Upper lobe of right lung (tissue), 1 donor: ENCODE measurements at places on chromosomes 12 and 14. TPM values are rescaled to one million over a fixed set of nuclear protein-coding genes. Genes with fewer than 3 reads are reported as not detected.

DNA sequence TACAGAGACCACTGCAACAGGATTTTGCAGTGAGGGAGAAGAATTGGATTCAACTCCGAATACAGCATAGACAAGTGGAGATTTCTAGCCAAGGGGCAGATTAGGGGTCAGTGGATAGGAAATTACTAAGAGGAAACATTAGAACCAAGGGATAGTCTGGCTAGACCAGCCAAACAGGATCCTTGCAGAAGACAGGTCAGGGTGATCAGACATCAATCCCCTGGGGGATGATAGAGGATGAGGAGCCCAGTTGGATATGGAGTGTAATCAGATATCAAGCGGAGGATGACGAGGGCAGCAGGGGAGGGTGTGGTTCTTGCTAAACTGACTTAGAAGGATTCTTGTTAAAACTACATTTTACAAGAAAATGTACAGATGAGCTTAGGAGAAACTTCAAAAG lies 424.4 kb downstream of the DAD1 start:
- H3K4me3 ChIP-seq = no peak overlapping the region
- no peaks in the 10 kb centered on the region for H3K36me3 ChIP-seq
- no peak overlapping the region for H3K27ac ChIP-seq
- DNase-seq = no peak
- H3K4me1 ChIP-seq = no peaks in the 10 kb centered on the region

The CKAP4 gene
- total RNA-seq = 40.3 TPM

DNA sequence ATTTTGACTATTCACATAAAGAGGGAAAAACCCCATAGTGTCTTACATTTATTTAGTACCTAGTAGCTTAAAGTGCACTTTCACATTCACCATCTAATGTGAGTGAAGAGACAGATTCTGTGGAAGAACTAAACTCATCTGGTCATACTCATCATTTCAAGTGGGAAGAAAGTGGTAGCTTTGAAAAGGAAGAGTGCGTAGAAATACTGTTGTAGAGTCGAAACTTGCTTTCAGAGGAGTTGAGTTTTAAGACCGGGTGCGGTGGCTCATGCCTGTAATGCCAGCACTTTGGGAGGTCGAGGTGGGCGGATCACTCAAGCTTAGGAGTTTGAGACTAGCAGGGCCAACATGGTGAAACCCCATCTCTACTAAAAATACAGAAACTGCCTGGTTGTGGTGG lies 222.2 kb downstream of the ERC1 start:
- no peaks in the 10 kb centered on the region for H3K27me3 ChIP-seq
- H3K4me3 ChIP-seq = no peak overlapping the region
- H3K36me3 ChIP-seq = no peaks in the 10 kb centered on the region

- no peak overlapping the region for H3K27ac ChIP-seq
- H3K4me1 ChIP-seq = no peaks in the 10 kb centered on the region
- no peak for DNase-seq
- no peaks in the 10 kb centered on the region for H3K27me3 ChIP-seq
Observed at GRCh38 chr12:89889062-89889461, 180.4 kb upstream of the ATP2B1 start.

DNA sequence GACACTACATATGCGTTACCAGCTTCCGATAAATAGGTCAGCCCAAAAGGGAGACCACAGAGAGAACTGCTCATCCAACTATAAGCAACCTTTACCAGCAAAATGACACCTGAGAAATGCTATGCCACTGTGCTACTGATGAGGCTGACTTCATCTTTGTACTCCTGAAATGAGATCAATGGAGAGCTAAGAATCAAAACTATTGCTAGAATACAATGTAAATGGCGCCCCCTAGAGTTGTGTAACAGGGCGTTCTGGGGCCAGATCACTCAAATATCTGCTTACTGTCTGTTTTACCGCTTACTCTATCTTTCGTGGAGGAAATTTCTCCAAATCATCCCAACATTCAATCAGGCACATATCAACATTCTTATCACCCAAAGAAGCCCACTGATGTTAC lies 4.6 kb downstream of the ZNF384 start:
- peaks cover 13% of the 10 kb centered on the region for H3K36me3 ChIP-seq
- DNase-seq = no peak
- H3K4me3 ChIP-seq = no peak overlapping the region
- peaks cover 25% of the 10 kb centered on the region for H3K4me1 ChIP-seq
- no peaks in the 10 kb centered on the region for H3K27me3 ChIP-seq

The HOXC5 gene
- total RNA-seq = not detected
